ENCODE measurements at places on chromosomes 4 and X. TPM values are rescaled to one million over a fixed set of nuclear protein-coding genes. Genes with fewer than 3 reads are reported as not detected.

The FAM47E gene
- not detected for total RNA-seq

The FHDC1 gene
- under 0.01 TPM for total RNA-seq

The FGFR3 gene
- 1.8 TPM for total RNA-seq

The GPRIN3 gene
- total RNA-seq, result 0.18 TPM

The TLR3 gene
- 6.2 TPM for total RNA-seq

The SERTM2 gene
- total RNA-seq, result not detected

The TCP11X2 gene
- total RNA-seq, result not detected

The MTNR1A gene
- total RNA-seq, result not detected

The TADA2B gene
- total RNA-seq, result 9.9 TPM

The ZNF827 gene
- 7.5 TPM for total RNA-seq

The PDZD4 gene
- 1.1 TPM for total RNA-seq

The TRIM2 gene
- total RNA-seq, result 18.0 TPM

The BLTP1 gene
- total RNA-seq, result 27.1 TPM

The MYOZ2 gene
- total RNA-seq, result 1.8 TPM

The MEPE gene
- not detected for total RNA-seq

The AMBN gene
- not detected for total RNA-seq

The EGF gene
- total RNA-seq, result not detected

The RHOXF2 gene
- not detected for total RNA-seq

The C4orf51 gene
- not detected for total RNA-seq

The HSFX4 gene
- not detected for total RNA-seq

The MAOB gene
- not detected for total RNA-seq

The GIMD1 gene
- not detected for total RNA-seq

The F8A2 gene
- total RNA-seq, result not detected

The LRIT3 gene
- not detected for total RNA-seq

The FAM120C gene
- 2.9 TPM for total RNA-seq

The BTK gene
- not detected for total RNA-seq

The HSFX3 gene
- total RNA-seq, result not detected
